ENCODE measurements at places on chromosomes 1 and 21. TPM values are rescaled to one million over a fixed set of nuclear protein-coding genes. Genes with fewer than 3 reads are reported as not detected.

CCDC185 gene
- not detected for total RNA-seq

SV2A gene
- total RNA-seq = 52.9 TPM

A3GALT2 gene
- total RNA-seq = not detected

OR6N1 gene
- not detected for total RNA-seq

FCRL2 gene
- total RNA-seq = not detected

UBR4 gene
- total RNA-seq = 152 TPM

OR14K1 gene
- not detected for total RNA-seq

SDHC gene
- total RNA-seq = 216 TPM

DNA sequence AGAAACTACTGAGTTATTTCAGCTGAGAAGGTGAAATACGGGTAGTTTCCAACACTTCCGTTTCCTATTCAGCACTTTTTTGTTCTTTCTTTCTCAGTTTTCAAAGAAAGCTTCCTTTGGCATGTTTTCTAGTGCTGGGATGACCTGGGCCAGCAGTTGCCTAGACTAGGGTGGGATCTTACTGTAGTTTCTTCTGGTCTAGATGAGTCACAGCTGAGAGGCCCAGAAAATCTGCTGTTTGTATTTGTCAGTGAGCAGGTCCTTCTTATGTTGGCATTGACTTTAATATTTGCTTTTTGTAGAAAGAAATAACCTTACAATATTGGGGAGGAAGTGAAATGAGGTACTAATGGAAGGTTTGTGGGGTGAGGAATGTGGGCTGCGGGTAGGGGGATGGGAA lies 22.2 kb downstream of the C1orf21 start:
- H3K27me3 ChIP-seq = no peaks in the 10 kb centered on the region
- peaks cover 6% of the 10 kb centered on the region for H3K4me1 ChIP-seq
- H3K27ac ChIP-seq = no peak overlapping the region
- no peak for DNase-seq

- no peak overlapping the region for H3K4me3 ChIP-seq
- H3K36me3 ChIP-seq = no peaks in the 10 kb centered on the region
- H3K27me3 ChIP-seq = no peaks in the 10 kb centered on the region
- no peak for DNase-seq
Measured at GRCh38 chr1:229893762-229894444, 173.1 kb upstream of the GALNT2 start.

- H3K4me3 ChIP-seq = peak overlapping the region; percentile 60
- H3K36me3 ChIP-seq = no peaks in the 10 kb centered on the region
- DNase-seq = no peak
- H3K27ac ChIP-seq = no peak overlapping the region
- H3K4me1 ChIP-seq = peaks cover 13% of the 10 kb centered on the region
Measured at GRCh38 chr21:42235593-42235992, 16.7 kb downstream of the ABCG1 start.

DNA sequence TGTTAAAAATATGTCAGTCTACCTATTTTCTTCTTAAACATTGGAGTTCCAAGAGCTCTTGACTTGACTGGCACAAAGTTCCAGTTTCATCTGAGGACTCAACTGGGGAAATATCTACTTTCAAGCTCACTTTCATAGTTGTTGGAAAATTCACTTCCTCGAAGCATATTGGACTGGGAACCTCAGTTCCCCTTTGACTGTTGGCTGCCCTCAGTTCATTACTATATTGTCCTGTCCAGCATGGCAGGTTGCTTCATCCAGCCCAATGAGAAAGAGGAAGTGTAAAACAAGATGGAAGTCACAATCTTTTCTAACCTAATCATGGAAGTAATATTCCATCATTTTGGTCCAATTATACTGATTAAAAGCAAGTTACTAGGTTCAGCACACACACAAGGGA lies 54.3 kb downstream of the ZNF697 start:
- H3K27ac ChIP-seq = no peak overlapping the region
- DNase-seq = no peak
- no peak overlapping the region for H3K4me3 ChIP-seq
- H3K4me1 ChIP-seq = no peaks in the 10 kb centered on the region

- no peaks in the 10 kb centered on the region for H3K27me3 ChIP-seq
- no peak for DNase-seq
- H3K4me1 ChIP-seq = no peaks in the 10 kb centered on the region
- H3K36me3 ChIP-seq = no peaks in the 10 kb centered on the region
- H3K27ac ChIP-seq = no peak overlapping the region
Measured at GRCh38 chr1:186531561-186532165, 70.7 kb upstream of the PDC start.

GRCh38 chr21:42646836-42647235 lies 6.6 kb upstream of the PDE9A start:
- no peaks in the 10 kb centered on the region for H3K36me3 ChIP-seq
- no peaks in the 10 kb centered on the region for H3K4me1 ChIP-seq
- H3K27me3 ChIP-seq = no peaks in the 10 kb centered on the region
- DNase-seq = no peak
- no peak overlapping the region for H3K27ac ChIP-seq

GRCh38 chr1:229665912-229666558 lies 40.0 kb downstream of the URB2 start:
- no peaks in the 10 kb centered on the region for H3K4me1 ChIP-seq
- DNase-seq = no peak
- H3K4me3 ChIP-seq = no peak overlapping the region
- peaks cover 3% of the 10 kb centered on the region for H3K36me3 ChIP-seq
- H3K27ac ChIP-seq = no peak overlapping the region
- no peaks in the 10 kb centered on the region for H3K27me3 ChIP-seq

DNA sequence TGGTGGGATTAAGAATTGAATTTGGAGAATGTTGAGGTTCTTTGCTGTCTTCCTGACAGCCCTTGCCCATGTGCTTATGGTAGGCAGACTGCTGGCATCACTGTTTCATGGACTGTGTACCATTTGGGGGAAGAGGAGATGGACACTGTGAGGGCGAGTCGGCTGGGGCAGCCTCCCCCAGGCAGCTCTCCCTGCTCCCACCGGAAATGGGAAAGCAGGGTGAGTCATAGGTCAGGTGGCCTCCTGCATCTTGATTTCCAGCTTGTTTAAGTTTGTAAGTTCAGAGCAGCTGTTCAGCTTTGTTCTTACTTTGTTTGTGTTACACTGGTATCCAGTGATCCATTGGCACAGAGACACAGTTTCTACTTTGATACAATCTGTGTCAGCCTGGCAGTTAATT lies 87.2 kb upstream of the CNIH3 start:
- DNase-seq = no peak
- no peaks in the 10 kb centered on the region for H3K4me1 ChIP-seq
- no peak overlapping the region for H3K4me3 ChIP-seq
- H3K27ac ChIP-seq = no peak overlapping the region
- H3K27me3 ChIP-seq = no peaks in the 10 kb centered on the region

GRCh38 chr1:178465011-178465410 lies 31.8 kb downstream of the CLEC20A start:
- no peaks in the 10 kb centered on the region for H3K4me1 ChIP-seq
- H3K4me3 ChIP-seq = no peak overlapping the region
- H3K27ac ChIP-seq = no peak overlapping the region
- peaks cover 2% of the 10 kb centered on the region for H3K36me3 ChIP-seq
- no peak for DNase-seq
- H3K27me3 ChIP-seq = no peaks in the 10 kb centered on the region

- H3K27me3 ChIP-seq = no peaks in the 10 kb centered on the region
- no peak overlapping the region for H3K27ac ChIP-seq
- peaks cover 11% of the 10 kb centered on the region for H3K4me1 ChIP-seq
- H3K4me3 ChIP-seq = no peak overlapping the region
- DNase-seq = no peak
Measured at GRCh38 chr1:111219557-111220286, 7.8 kb upstream of the CHI3L2 start.

- H3K27me3 ChIP-seq = peaks cover 1% of the 10 kb centered on the region
- H3K27ac ChIP-seq = no peak overlapping the region
- DNase-seq = no peak
- no peak overlapping the region for H3K4me3 ChIP-seq
- H3K4me1 ChIP-seq = peaks cover 24% of the 10 kb centered on the region
Measured at GRCh38 chr1:64514197-64514765, 44.4 kb downstream of the CACHD1 start.

- H3K27me3 ChIP-seq = no peaks in the 10 kb centered on the region
- H3K4me3 ChIP-seq = no peak overlapping the region
- H3K27ac ChIP-seq = no peak overlapping the region
Measured at GRCh38 chr21:42101246-42101645, 30.1 kb downstream of the UMODL1 start.

DNA sequence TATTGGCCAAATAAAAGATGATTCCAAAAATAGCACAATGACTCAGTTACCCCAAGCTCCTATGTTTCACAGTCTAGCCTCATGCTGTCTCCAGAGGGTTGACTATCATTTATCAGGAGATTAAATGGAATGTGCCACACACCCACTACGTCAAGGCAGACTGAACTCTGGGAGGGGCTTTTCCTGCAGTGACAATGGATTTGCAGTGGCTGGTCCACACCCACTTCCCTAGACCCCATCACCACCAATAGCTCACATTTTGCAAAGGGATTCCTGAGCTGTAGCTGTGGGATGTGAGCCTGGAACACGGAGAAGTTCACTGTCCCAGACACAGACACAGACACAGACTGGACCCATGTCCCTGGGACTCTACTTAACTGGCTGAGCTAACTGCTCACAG lies 77.1 kb downstream of the HLCS start:
- no peaks in the 10 kb centered on the region for H3K27me3 ChIP-seq
- DNase-seq = no peak
- H3K27ac ChIP-seq = no peak overlapping the region
- no peaks in the 10 kb centered on the region for H3K4me1 ChIP-seq
- no peak overlapping the region for H3K4me3 ChIP-seq

Data from H1 (cell line).